ENCODE measurements at places on chromosomes 5 and 9. TPM values are rescaled to one million over a fixed set of nuclear protein-coding genes. Genes with fewer than 3 reads are reported as not detected.

ERGIC1 gene
- total RNA-seq, result 45.4 TPM

JAKMIP2 gene
- 0.25 TPM for total RNA-seq

PPP2R2B gene
- 0.50 TPM for total RNA-seq

PCDHGC4 gene
- total RNA-seq, result 1.4 TPM

TEX48 gene
- total RNA-seq, result not detected

SPATA31A3 gene
- total RNA-seq, result not detected

DNA sequence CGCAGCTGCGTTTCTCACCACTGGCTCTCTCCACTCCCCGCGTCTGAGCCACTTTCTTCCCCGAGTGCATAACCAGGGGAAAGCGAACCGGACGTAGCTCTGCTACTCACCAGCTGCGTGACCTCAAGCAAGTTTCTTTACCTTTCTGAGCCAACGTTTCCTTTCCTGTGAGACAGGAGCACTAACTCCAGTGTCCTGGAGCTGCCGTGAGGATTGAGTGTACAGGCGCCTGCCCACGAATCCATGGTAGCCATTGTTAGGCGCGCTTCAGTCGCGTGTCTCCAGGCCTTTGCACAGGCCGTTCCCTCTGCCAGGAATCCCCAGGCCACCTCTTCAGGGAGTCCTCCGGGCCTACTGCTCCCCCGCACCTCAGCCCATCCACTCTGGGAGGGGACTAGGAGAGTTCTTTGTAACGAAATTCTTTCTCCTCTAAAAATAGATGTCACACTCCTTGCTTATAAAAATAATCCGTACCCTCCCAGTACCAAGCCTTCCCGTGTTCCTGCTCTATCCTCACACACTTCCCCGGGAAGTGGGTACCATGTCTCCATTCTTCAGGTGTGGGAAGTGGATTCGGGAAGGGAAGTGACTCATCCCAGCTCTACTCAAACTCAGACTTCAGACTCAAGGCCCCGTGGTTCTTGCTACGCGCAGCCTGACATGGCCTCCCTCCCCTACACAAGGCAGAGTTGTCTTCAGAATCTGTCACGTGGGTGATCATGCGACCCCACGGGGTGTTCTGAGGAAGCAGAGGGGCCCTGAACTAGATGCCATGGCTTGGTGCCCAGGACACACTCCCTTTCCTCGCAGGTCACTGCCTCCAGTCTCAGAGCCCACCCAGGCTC lies 16.1 kb upstream of the CRB2 start:
- DNase-seq, result no peak

DNA sequence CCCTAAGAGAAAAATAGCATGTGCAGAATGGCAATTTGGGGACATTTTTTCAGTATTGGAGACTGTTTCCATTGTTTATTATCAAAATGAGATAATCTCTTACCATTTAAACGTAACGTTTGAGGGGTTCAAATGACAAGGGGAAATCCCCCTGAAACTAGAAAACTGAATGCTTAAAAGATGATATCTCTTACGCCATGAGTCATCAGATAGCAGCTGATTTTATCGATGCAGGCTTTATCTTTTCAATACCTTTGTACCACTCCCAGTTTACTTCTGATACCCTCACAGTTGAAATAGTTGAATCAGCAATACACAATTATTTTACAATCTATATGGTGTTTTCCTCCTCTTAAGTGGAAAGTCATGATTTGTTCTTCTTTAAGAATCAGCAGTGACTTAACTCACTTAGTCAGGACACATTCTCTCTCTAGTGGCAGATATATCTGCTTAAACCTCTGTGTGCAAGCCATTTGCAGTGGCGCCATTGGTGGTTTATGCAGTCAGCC lies 29.2 kb downstream of the OSMR start:
- DNase-seq, result no peak

DNA sequence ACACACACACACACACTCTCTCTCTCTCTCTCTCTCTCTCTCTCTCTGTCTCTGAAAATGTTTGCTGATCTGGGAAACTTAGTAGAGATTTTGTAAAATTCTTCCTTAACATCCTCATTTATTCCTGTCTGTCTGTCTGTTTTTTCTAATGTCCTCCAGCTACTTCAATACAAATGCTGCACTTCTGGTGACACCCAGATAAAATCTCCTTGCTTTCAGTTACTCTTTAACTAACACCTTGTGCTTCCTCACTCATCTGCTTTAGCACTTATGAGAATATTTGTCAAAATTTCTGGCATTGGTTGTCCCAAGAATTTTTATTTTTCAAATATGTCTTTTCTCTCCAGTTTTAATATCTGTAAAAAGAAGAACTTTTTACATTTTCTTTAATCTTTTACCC lies 35.0 kb upstream of the ARRDC3 start:
- no peak for DNase-seq

DNA sequence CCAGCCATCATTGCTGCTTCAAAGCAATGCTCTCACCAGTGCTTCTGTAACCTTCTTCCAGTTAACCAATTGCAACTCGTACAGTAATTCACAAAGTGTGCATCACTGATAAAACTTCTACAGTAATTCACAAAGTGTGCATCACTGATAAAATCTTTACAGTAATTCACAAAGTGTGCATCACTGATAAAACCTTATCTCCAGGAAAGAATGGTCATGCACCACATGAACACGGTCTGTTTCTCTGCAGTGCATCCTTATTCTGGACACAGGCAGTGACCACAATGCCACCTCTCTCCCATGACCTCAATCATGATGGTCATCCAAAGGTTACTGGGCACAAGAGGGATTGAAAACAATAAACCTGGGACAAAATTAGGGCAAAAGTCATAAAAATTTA lies 153.6 kb downstream of the TSSK1B start:
- DNase-seq, result no peak

- no peak for DNase-seq
These were observed 20.9 kb downstream of the FOXE1 start for GRCh38 chr9:97873882-97874281.

DNA sequence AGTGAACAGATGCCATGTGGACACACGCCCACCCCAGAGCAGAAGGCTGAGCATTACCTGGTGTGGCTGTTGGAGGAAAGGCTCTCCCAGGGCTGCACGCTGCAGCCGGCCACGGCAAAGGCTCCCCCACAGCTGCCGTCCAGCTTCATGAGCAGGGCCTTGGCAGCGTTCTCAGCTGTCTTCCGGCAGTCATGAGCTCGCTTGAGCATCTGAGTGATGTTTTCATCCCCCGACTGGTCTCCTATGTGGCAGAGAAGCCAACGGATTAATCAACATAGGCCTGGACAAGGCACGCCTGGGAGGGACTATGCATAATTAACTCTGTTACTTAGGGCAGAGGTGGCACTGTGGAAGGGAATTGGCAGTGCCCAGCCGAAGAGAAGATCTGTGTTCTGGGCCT lies 87.3 kb downstream of the DCP2 start:
- DNase-seq, result no peak

GRCh38 chr9:109270971-109271925 lies 49.6 kb downstream of the EPB41L4B start:
- no peak for DNase-seq

- DNase-seq, result no peak
These were observed 146.5 kb downstream of the PAM start for GRCh38 chr5:102901424-102902134.

DNA sequence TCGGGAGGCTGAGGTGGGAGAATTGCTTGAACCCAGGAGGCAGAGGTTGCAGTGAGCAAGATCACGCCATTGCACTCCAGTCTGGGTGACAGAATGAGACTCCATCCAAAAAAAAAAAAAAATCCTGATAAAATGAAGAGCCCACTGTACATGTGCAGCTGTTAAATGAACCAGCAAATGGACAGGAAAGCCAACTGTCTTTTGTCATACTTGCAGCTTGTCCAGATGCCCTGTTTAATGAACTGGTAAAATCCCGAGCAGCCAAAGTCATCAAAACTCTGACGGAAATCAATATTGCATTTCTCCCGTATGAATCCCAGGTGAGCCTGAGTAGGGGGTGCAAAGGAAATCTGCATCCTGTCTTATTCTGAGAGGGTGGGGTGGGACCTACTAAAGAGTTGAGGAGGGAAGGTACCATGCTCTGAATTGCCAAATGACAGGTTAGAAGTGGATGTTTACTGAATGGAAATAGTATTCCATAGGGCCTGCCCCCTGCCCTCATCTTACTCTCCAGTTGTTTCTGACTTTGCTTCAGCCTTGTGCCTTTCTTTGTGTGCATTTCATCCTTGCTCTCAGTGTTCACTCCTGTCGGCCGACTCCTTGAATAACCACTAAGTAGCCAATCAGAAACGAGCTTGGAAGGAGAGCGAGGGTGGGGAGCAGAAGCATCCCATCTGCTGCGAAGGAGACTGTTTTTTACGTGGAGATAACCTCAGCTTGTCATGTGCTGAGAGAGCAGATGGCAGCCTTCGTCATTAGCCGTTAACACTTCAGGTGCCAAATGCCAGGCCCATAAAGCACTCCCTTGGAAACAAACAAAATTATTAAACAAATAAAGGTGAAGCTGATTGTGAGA lies 45.7 kb upstream of the CFAP157 start:
- no peak for DNase-seq

DNA sequence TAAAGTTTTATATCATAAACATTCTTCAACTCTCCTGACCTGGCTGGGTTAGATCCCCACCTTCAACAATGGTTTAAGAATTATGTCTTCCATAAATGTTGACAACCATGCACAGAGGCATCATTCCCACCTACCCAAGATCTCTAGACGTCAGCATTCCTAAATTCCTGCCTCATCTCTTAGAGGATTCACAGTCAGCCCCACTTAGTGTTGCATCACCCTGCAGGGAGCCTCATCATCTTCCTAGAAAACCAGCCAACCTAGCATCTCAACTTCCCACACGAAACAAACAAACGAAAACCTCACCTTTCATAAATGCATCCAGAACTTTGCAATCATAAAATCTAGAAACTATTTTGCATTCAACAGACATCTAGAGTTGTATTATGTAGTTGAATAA lies 816.1 kb upstream of the C9orf72 start:
- no peak for DNase-seq

- DNase-seq, result no peak
These were observed 112.0 kb upstream of the FBXL7 start for GRCh38 chr5:15387931-15388524.

- no peak for DNase-seq
These were observed 482.9 kb downstream of the AGTPBP1 start for GRCh38 chr9:85258823-85259370.

DNA sequence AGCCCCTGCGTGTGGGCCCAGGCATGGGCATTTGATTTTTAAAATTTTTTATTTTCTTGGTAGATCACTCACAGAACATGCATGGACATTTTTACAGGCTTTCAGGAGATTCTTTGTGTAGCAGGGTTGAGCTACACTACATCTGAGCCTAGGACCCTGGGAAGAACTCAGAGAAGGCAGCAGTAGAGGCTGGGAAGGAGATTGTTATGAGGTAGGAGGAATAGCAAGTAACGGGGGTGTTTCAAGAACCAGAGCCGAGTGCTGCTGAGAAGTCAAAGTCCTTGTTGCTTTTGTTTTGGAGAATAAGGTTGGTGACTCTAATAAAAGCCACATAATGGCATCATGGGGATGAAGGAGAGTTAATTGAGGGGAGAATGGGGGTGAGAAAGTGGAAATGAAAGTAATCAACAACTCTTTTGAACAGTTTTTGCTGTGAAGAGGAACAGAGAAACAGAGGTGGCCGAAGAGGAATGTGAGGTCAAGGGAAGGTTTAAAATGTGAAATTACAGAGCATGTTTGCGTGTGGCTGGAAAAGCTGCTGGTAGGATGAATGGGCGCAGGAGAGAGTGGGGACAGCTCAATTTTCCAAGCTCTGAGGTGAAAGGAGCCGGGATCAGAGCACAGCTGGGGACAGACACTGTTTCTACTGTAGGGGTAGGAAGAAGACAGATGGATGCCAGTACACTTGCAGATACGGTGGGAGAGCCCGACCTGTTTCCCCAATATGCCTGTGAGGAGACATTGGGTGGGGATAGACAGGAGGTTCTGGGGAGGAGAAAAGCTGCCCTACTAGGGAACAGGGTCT lies 4.7 kb upstream of the PDLIM7 start:
- DNase-seq, result no peak

All from liver (tissue), 10 donors.